ENCODE measurements at places on chromosomes 2 and 18.

GRCh38 chr2:13572466-13572865 lies 855.7 kb downstream of the TRIB2 start:
- DNase-seq: no peak

DNA sequence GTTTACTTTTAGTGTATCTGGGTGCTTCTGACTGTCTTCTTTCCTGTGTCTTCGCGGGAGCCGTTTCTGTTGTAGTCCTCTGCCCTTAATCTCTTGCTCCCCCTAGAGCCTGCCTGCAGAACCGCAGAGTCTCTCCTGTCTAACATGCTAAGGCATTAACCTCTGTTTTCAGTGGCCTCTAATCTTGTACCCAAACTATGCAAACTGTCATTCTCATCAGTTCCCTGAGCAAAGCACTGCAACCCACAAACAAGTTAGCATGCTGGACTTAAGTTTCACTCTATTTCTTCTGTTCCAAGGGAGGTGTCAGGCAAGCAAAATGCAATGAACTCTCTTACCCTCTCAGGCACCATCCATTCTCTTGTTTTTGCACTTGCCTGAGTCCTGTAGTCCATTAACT lies 138.4 kb downstream of the OTX1 start:
- no peak for DNase-seq

DNA sequence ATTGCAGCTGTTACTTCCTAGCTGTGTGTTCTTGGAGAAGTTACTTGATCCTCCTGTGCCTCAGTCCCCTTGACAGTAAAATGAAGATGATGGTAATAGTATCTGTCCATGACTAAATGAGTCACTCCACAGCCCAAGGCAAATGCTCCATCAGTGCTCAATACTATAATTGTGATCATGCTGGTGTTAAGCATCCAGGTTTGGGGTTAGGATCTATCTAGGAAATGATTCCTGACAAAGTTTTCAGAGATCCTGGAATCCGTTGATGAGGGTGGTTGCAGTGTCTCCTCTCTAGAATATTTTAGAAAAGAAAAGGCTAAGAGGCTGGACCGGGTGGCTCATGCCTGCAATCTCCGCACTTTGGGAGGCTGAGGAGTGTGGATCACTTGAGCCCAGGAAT lies 2.7 kb upstream of the PRELID3A start:
- DNase-seq: no peak

GRCh38 chr2:57918126-57918525 lies 128.5 kb upstream of the VRK2 start:
- no peak for DNase-seq

GRCh38 chr18:75489493-75490190 lies 62.1 kb upstream of the SMIM21 start:
- no peak for DNase-seq

DNA sequence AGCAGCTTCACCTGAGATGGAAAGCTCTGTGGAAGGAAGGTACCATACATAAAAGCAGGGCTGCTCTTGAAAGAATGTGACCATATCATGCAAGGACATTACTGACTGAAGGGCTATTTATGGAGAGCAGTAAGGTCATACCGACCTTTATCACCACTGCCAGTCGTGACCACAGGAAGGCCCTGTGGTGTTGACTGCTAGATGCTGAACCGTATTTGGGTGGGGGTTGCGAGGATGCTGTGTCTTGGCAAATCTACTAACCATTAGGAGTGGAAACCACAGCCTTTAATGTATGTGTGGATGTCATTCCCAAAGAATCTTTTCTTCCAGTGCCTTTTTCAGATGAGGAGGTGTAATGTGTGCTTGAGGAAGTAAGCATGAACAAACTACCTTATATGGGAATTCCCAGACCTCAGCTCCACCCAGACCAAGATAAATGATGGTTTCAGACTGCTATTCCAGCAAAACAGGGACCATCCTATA lies 60.8 kb downstream of the LIMS1 start:
- no peak for DNase-seq

GRCh38 chr2:101625387-101625786 lies 72.1 kb upstream of the MAP4K4 start:
- DNase-seq: no peak

- DNase-seq: no peak
Observed at GRCh38 chr2:239438995-239439753, 38.4 kb upstream of the HDAC4 start.

DNA sequence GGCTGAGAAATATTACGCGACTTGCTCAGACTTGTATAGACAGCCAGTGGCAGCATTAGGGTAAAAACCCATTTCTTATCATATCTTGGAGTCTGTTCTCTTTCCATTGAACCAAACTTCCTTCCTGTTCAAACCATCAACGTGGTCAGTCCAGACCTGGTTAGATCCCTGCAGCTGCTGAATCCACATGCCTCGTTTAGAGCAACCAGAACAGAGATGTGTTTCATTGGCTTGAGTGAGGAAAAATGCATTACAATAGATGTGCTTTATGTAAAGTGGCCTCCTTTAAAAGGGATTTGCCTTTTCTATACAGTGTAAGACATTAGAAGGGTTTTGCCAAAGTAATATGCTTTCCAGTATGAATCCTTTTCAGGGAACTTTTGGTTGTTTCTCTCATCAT lies 232.4 kb downstream of the MEIS1 start:
- DNase-seq: no peak

- DNase-seq: no peak
Observed at GRCh38 chr2:30139131-30139870, 7.5 kb upstream of the YPEL5 start.

GRCh38 chr18:12409469-12409868 lies 1.7 kb downstream of the PRELID3A start:
- no peak for DNase-seq

GRCh38 chr18:62979900-62980299 lies 264.6 kb downstream of the PHLPP1 start:
- no peak for DNase-seq

- no peak for DNase-seq
Observed at GRCh38 chr2:156565066-156565710, 129.0 kb downstream of the GPD2 start.

GRCh38 chr2:140526575-140526974 lies 1604.2 kb downstream of the LRP1B start:
- no peak for DNase-seq

- no peak for DNase-seq
Observed at GRCh38 chr2:142974288-142975024, 97.0 kb downstream of the KYNU start.

GRCh38 chr2:136424112-136424511 lies 306.2 kb upstream of the CXCR4 start:
- DNase-seq: no peak

GRCh38 chr18:2337552-2338141 lies 233.7 kb downstream of the METTL4 start:
- DNase-seq: peak; percentile 11

GRCh38 chr18:69935319-69936190 lies 12.1 kb downstream of the CD226 start:
- no peak for DNase-seq

- DNase-seq: no peak
Observed at GRCh38 chr2:63992061-63992685, 27.1 kb downstream of the VPS54 start.

GRCh38 chr2:37098416-37099118 lies 14.2 kb downstream of the GPATCH11 start:
- no peak for DNase-seq

DNA sequence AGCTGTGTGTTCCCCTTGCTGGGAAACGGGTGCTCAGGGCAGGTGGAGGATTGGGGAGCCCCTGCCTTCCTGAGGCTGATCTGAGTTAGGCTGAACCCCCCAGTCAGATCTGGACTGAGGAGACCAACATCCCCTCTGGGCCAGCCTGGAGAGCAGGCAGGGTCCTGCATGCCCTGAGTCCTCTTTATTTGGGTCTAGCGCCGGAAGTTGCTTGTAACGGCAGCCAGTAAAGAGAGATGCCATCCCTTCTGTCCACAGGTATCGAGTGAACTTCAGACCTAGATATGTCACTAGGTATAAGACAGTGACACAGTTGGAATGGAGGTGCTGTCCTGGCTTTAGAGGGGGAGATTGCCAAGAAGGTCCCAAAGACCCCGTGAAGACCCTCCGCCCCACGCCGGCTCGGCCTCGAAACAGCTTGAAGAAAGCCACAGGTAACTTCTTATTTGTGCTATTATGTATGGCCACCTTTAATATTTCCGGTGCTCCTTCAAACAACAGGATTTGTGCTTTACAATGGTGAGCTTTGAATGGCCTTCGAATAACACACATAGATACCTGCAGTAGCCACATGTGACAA lies 38.0 kb downstream of the EMILIN2 start:
- DNase-seq: no peak

DNA sequence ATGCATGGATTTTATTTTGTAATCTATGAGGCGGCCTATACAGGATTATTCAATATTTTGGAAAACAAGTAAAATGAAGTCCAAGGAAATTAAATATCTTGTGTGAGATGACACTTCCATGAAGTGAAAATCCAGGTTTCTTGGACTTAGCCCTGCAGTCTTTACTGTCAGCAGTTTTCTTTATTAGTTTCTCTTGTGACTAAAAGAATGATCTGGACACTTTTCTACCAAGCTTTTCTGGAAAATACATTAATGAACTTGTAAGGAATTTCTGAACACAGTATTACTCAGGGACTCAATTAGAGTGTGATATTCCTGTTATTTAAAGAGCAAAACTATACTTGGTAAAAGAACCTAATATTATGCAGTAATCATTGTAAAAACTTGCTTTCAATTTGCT lies 610.4 kb upstream of the SLC8A1 start:
- DNase-seq: no peak

- no peak for DNase-seq
Observed at GRCh38 chr2:72092111-72092510, 55.6 kb downstream of the CYP26B1 start.

GRCh38 chr18:910247-910646 lies 5.6 kb downstream of the ADCYAP1 start:
- no peak for DNase-seq

GRCh38 chr2:200993097-200993496 lies 29.6 kb upstream of the ORC2 start:
- DNase-seq: no peak

DNA sequence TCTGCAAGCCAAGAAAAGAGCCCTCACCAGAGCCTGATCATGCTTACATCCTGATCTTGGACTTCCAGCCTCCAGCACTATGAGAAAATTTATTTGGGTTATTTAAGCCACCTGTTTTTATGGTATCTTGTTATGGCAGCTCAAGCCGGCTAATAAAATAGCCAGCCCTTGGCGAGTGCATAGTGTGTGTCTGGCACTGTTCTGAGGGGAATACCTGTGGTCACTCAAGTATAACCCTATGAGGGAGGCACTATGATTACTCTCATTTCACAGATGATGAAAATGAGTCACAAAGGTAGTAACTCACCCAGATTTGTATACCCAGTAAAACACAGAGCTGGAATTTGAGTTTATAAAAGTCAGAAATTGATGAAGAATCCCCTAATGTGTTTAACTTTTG lies 556.9 kb upstream of the SETBP1 start:
- DNase-seq: no peak

- DNase-seq: no peak
Observed at GRCh38 chr2:25145803-25146202, 22.6 kb downstream of the POMC start.

- no peak for DNase-seq
Observed at GRCh38 chr2:162127422-162127821, 24.6 kb downstream of the GCG start.

DNA sequence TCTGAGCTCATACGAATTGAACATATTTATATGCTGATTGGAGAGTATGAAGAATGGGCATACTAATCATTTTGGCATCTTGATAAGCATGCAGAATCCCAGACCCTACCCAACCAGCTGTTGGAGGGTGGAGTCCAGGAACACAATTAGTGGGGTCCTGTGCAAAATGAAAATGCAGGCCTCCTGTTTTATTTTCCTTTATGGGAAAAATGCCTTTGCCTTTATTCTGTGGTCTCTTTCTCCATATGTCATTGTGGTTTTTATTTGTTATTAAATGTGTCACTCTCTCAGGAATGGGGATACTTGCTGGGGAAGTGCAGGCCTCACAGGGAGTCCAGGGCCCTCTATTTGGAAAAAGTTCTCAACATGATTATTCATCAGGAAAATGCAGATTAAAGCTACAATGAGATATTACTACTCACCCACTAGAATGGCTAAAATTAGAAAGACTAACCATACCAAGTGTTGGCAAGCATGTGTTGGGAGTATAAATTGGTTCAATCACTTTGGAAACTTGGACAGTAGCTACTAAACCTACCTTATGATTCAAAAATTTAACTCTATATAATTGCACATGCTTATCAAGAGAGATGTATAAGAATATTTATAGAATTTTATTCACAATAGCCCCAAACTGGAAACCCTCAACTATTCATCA lies 223.1 kb upstream of the FBXO11 start:
- no peak for DNase-seq

DNA sequence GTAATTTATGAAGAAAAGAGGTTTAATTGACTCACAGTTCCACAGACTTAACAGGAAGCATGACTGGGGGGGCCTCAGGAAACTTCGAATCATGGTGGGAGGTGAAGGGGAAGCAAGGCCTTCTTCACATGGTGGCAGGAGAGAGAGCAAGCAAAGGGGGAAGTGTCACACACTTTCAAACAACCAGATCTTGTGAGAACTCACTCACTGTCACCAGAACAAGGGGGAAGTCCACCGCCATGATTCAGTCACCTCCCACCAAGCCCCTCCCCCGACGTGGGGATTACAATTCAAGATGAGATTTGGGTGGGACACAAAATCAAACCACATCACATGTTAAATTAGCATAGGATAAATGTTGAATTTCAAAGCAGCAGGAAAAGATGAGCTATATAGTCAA lies 56.2 kb downstream of the STRADB start:
- no peak for DNase-seq

- DNase-seq: no peak
Observed at GRCh38 chr18:54323970-54324369, 33.7 kb downstream of the STARD6 start.

- DNase-seq: peak; percentile 62
Observed at GRCh38 chr2:235614900-235615712, 121.3 kb downstream of the AGAP1 start.

- DNase-seq: peak; percentile 73
Observed at GRCh38 chr18:51030537-51031258, 685 bp downstream of the SMAD4 start.

DNA sequence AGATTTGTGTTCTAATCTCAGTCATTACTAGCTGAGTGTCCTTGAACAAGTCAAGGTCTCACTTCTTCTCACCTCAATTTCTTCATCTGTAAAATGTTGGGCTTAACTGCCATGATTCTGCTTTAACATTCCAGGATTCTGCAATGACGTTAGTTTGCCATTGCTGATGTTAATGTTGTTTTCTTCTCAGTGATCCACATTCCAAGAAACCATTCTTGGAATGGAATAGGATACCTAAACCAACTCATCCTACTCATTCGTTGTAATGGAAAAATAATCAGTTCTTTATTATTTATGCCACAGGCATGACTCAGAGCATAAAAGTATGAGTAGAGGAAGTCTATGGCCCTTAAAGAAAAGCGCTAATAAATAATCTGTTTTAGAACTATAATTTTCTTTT lies 140.2 kb upstream of the ETAA1 start:
- no peak for DNase-seq

GRCh38 chr2:112342067-112342550 lies 66.7 kb downstream of the ZC3H6 start:
- DNase-seq: no peak

GRCh38 chr18:23503963-23504344 lies 643 bp downstream of the RMC1 start:
- DNase-seq: no peak

- no peak for DNase-seq
Observed at GRCh38 chr2:70141902-70142589, 48.8 kb downstream of the C2orf42 start.
